ENCODE measurements at places on chromosomes 4 and X.

DNA sequence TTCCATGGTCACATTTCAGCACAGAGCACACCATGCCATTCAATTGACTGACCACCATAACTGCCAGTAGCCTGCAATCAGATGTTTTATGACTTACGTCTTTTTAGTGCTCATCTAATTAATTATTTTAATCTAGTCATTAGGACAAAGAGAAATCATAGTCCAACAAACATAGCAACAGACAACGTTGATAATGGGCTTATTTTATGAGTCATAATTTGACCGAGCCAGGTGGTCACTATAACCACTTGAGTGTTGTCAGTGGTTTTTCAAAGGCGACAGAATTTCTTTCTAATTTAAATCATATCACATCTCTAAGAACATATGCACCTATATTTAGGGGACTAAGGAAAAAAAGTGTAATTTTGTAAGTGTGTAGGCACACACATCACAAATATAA lies 1.9 kb downstream of the SEC24D start:
- no peak for DNase-seq

GRCh38 chrX:140229191-140229590 lies 263.9 kb upstream of the CXorf66 start:
- no peak for DNase-seq

DNA sequence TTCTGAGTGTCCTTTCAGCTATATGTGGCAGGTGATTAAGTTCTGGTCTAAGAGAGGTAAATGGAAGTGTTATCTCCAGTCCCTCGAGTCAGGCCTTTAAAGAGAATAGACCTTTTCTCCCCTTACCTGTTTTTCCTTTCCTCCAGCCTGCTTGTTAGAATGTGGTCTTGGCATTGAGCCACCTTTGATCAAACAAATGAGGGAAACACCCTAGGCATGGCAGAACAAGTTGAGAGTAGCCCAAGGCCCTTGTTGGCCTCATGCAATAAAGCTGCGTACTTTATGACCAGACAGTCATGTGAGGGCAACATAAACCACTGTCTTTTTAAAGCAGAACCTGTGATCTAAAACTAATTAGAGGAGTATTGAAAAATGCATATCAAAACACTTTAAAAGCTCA lies 13.2 kb upstream of the IL13RA2 start:
- no peak for DNase-seq

- no peak for DNase-seq
Measured at GRCh38 chr4:73621357-73621756, 1.1 kb upstream of the RASSF6 start.

DNA sequence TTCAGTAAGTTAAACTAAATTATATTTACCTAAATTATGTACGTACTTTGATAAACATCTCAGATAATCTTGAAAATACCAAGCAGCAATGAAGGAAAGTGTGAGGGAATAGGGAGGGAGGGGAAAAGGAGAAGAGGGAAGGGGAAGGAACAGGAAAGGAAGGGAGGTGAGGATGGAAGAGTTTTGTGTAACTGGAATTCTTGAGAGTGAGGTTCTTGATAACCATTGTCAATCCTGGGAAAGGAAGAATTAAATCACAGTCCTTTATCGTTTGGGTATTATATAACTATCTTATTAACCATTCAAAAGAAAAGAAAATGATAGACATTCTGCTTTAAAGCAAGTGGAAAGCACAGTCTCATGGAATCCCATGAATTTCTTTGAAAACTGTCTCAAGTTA lies 795.0 kb downstream of the CCSER1 start:
- no peak for DNase-seq

GRCh38 chrX:143580266-143580665 lies 55.6 kb downstream of the SLITRK4 start:
- DNase-seq, result no peak

DNA sequence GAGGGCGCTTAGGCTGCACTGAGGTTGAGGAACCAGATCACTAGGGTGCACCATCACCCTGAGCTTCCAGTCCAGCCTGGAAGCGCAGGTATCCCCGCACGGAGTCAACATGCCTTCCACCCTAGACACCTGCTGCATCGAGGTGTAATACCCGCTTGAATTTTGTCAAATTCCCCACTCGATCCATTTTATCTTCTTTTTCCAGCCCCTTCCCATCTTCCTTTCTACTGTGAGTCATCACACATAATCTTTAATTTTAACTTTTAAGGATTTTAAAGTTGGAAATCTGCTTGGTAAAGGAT lies 821 bp downstream of the PLK4 start:
- DNase-seq, result no peak

- DNase-seq, result no peak
Measured at GRCh38 chrX:25597551-25597950, 540.6 kb upstream of the MAGEB18 start.

DNA sequence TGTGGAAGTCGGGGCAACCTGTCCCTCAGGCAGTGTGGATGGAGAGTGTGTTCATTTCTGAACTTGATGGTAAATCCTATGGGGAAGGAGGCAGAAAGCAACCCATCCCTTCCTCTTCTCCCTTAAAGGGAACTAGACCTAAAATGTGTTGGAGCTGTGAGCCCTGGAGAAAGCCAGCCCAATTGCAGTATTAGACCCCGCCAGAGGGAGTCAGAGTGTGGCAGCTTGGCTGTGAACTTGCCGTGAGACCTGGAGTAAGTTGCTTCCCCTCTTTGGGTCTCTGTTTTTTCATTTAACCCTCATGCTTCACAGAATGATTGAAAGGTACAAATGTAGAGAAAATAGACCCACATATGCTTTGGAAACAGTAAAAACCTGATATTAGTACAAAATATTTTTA lies 108.7 kb upstream of the PAK3 start:
- no peak for DNase-seq

- DNase-seq, result no peak
Measured at GRCh38 chr4:27908356-27908755, 1047.7 kb downstream of the STIM2 start.

GRCh38 chrX:4844376-4844775 lies 1130.9 kb upstream of the PRKX start:
- no peak for DNase-seq

DNA sequence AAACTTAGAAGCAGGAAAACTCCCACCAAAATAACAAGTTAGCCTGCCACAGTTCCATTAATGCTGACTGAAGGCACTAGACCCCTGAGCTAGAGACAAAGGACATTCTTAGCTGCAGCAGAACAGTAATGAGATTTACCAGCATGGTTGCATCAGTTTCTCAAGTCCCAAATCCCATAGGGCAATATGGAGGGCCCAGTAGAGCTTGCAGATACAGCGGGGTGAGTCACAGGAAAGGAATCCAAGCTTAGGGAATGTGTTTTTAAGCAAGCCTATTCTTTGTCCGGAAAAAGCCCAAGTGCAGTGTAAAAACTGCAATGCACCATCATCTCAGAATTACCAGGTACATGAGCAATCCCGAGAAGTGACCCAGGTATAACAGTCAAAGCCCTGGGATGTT lies 51.3 kb upstream of the EXOC1L start:
- DNase-seq, result no peak

DNA sequence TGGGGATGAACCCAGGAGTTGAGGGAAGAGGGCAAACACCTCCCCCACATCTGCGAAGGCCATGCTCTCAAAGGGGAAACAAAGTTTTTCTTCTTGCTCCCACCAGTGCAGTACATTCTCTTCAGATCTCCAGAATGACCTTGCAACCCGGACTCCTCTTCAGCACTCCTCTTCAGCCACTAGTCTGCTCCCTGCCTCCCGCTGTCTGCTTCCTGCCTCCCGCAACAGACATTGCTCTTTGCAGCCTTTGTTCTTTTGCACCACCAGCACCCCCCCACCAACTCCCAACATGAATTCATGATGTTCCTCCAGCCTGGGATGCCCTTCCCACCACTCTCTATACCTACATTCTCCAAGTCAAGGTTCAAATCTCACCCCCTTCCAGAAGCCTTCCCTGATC lies 32.1 kb downstream of the UTP14A start:
- no peak for DNase-seq

DNA sequence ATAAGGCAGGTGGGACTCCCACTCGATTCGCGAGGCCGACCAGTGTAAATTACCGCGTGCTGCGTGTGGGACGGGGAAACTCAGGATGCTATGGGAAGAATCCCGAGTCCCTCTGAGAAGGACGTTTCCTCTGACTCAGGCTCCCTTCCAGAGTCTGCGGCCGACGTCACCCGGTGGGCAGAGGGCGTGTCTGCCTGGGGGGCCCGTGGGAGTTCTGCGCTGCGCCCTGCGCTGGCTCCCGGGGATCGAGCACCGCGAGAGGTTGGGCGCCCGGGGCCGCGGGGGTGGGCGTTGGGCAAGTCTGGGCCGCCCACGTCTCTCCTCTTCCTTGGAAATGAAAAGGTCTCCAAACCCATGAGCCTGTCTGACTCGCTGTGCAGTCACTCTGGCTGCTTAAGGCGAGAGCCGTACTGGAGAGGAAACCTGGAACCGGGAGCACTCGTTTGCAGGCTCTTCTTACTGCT lies 568 bp downstream of the NIPAL1 start:
- DNase-seq, result no peak

- DNase-seq, result no peak
Measured at GRCh38 chr4:80183250-80184052, 13.9 kb upstream of the PRDM8 start.

DNA sequence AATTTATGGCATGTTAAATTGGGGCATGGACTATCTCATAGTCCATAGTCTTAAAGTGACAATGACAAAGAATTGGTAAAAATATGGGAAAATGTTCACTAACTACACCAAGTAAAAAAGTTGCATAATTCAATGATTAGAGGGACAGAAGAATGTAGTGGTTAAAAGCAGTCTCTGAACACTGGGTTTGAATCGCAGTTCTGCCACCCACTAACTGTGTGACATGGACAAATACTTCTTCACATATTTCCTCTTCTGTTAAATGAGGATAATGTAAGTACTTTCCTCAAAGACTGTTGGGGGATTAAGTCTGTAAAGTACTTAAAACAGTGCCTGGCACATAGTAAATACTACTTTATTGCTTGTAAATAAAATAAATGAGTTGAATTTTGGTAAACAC lies 15.3 kb downstream of the COQ2 start:
- no peak for DNase-seq

GRCh38 chrX:13702111-13702789 lies 13.3 kb downstream of the RAB9A start:
- DNase-seq, result no peak

- DNase-seq, result no peak
Measured at GRCh38 chr4:109078724-109079123, 223.7 kb downstream of the COL25A1 start.

DNA sequence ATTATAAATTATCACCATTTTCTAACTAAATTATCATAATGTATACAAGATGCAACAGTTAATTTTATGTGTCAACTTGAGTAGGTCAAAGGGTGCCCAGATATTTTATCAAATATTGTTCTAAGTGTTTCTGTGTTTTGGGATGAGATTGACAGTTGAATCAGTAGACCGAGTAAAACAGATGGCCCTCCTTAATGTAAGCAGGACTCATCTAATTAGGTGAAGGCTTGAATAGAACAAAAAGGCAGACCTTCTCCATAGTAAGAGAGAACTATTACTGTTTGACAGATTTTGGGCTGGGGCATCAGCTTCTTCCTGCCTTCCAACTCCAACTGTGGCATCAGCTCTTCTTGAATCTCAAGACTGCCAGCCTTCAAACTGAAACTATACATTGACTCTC lies 185.8 kb downstream of the TRAM1L1 start:
- no peak for DNase-seq

- no peak for DNase-seq
Measured at GRCh38 chr4:168856312-168856711, 153.7 kb downstream of the CBR4 start.

- DNase-seq, result no peak
Measured at GRCh38 chr4:10416441-10416840, 40.8 kb downstream of the ZNF518B start.

DNA sequence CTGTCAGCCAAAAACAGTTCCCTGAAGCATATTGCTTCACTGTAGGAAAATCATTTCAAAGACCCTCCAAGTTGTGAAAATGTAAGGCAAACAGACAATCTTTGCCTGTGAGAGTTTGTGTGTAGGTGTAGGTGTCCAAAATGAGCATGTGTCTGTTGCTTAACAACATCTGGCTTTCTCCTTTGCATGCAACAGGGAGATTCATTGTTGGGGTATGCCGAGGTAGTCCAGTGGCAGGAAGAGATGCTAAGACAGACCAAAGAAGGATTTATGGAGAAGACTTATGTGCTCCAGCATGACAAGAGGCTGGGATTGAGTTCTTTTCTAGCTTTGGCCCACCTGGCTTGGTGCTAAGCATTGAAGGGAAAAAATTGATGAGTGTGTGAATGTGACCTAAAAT lies 29.8 kb upstream of the SMAD1 start:
- no peak for DNase-seq

- no peak for DNase-seq
Measured at GRCh38 chr4:112637552-112637866, 566 bp downstream of the LARP7 start.

GRCh38 chr4:185311113-185311888 lies 84.4 kb downstream of the LRP2BP start:
- no peak for DNase-seq

GRCh38 chr4:42761804-42762203 lies 104.9 kb upstream of the ATP8A1 start:
- no peak for DNase-seq

DNA sequence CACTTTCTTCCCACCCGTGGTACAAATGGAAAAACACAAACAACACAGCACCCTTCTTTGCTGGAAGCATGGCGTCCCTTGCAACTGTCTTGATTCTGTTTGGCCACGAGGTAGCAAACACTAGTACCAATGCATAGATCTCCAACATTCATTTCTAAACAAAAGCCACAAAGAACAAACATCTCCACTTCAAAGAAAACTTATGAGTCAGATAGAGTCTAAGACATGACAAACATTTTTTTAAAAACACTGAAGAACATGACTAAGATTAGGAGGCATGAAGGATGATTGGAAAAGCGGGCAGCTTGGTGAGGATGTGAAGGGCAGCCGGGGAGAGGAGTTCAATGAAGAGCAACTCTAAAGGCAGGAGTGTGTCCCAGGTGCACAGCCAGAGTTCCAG lies 197.6 kb upstream of the FAM9B start:
- DNase-seq, result no peak

DNA sequence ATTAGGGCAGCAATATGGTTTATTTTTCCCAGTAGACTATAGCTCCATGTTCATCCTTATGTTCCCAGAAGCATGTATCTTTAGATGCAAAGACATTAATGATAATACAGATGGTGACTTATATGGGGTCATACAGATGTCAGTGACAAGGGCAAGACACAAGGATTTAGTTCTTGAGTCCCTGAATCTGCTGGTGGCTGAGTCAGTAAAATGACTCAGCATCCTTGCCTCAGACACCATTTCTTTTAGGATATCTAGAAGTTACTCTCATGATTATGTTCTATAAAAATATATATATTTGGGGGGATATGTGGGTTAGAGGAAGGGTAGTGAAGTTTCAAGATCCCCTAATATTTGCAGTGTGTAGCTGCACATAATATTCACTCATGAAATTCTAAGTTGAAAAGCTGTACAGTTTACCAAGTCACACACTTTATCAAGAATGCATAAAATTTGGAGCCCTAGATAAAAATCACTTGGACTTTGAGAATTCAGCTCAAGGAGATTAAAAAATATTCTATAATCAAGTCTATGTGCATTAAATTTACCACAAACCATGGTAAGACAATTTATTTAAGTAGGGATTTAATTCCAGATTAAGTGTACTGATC lies 101.9 kb downstream of the LNX1 start:
- no peak for DNase-seq

GRCh38 chrX:124634363-124634762 lies 288.0 kb downstream of the SH2D1A start:
- DNase-seq, result no peak
